ENCODE measurements at places on chromosomes 2 and 18.

DNA sequence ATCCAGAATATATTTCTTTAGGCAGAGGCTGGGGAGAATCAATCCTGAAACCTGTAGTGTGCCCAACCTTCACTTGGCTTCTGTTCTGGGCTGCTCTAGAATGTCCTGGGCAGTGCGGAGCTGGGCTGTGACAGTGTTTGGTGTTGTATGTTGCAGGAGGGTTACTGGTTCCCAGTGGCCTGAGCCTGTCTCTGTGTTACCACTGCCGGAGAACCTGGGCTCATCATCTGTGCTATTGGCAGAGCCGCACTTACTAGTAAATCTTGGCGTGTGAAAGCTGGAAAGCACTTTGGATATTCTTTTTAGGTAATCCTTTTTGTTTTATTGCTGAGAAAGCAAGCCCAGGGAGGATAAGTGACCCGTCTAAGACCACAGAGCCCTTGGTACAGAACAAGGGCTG lies 412.9 kb downstream of the SLC4A3 start:
- no peak for DNase-seq

DNA sequence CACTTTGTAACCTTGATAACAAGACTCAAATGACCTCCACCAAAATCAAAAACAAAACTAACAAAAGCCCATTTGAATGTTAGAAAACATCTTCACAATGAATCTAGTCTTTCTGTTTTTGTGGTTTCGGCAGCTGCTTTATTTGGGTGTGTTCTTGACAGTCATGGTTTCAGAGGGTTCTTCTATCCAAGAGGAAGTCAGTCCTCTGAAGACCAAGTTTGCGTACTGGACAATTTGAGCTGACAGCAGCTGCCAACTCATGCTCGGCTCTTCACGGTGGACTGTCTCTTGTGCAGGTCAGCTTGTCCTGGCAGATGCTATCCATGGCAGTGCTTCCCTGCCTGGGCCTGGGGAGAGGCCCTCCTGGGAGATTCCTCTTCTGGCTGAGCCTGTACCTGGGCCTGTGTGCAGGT lies 91.0 kb downstream of the TMEM17 start:
- no peak for DNase-seq

DNA sequence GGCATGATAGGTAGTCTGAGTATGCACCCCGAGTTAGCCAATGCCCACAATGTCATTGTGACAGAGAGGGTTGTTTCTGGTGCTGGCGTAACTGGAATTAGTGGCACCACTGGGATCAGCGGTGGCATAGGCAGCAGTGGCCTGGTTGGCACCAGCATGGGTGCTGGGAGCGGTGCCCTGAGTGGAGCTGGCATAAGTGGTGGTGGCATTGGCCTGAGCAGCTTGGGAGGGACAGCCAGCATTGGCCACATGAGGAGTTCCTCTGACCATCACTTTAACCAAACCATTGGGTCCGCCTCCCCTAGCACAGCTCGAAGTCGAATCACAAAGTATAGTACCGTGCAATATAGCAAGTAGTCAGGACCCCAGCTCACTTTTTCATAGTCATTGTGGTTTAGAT lies 21.6 kb upstream of the DSG4 start:
- no peak for DNase-seq

GRCh38 chr2:237553948-237554347 lies 12.4 kb upstream of the PRLH start:
- DNase-seq: no peak

GRCh38 chr18:10923551-10924070 lies 225.8 kb downstream of the PIEZO2 start:
- DNase-seq: no peak

- no peak for DNase-seq
Measured at GRCh38 chr2:15602393-15602792, 10.7 kb downstream of the DDX1 start.

DNA sequence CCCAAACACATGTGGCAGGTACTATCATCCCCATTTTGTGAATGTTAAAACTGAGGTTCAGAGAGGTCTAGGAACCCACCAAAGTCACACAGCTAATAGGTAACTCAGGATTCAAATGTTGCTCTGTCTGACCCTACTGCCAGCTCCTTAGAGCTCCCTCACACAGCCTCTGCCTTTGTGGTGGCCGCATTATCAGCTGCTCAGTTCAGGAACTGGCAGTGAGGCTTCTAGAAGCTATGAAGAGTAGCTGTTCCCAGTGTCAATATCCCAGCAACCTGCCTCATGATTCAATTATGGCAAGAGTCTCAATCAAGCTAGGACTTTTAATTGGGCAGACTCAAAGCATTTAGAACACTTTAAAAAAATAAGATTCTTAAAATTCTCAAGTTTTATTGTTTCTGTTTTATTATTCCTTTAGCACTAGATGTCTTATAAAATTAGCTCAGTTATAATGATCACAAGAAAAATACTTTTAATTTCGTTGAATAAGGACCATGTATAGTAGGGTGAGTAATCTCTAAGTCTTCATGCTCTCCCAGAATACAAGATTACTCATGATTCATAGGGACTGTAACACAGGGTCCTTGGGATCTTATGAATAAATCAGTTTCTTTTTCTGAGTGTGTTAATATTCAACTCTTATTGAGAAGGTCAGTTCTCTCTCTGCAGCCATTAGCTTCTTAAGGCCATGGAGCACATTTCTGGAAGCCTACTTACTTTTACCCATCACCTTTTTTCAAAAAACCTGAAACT lies 342.7 kb downstream of the RND3 start:
- DNase-seq: no peak

GRCh38 chr2:229254206-229254605 lies 16.9 kb downstream of the PID1 start:
- no peak for DNase-seq

DNA sequence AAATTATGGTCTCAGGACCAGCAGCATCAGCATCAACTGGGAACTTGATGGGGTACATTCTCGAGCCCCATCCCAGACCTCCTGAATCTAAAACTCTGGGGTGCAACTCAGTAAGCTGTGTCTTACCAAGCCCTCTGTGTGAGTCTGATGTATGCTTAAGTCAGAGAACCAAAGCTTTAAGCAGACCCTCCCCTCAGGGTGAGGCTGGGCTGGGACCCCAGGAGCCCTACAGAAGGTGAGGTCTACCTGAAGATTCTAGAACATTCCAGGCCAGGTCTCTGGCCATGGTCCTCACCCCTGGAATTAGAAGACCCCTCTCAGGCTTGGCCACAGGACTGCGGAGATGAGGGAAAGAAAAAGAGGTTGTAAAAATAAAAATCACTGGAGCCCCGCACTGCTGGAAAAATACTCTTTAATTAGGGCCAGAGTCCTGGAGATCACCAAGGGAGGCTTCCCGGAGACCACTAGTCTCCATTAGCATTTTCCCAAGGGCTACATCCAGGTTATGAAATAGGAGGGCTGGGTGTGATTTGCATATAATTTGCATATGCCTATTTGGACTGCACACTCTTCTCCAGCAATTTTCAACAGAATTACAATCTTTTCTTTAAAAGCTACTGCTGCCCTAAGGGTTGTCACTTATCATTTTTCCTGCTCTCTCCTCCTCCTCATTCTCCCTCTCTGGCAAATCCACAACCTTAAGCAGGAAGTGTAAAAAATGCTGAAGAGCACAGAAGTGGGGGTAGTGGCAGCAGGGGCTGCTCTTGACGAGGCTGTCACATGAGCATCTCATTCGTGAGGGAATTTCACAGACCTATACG lies 100.2 kb downstream of the ZBTB7C start:
- no peak for DNase-seq

- DNase-seq: no peak
Measured at GRCh38 chr2:203730076-203730729, 23.8 kb downstream of the CD28 start.

DNA sequence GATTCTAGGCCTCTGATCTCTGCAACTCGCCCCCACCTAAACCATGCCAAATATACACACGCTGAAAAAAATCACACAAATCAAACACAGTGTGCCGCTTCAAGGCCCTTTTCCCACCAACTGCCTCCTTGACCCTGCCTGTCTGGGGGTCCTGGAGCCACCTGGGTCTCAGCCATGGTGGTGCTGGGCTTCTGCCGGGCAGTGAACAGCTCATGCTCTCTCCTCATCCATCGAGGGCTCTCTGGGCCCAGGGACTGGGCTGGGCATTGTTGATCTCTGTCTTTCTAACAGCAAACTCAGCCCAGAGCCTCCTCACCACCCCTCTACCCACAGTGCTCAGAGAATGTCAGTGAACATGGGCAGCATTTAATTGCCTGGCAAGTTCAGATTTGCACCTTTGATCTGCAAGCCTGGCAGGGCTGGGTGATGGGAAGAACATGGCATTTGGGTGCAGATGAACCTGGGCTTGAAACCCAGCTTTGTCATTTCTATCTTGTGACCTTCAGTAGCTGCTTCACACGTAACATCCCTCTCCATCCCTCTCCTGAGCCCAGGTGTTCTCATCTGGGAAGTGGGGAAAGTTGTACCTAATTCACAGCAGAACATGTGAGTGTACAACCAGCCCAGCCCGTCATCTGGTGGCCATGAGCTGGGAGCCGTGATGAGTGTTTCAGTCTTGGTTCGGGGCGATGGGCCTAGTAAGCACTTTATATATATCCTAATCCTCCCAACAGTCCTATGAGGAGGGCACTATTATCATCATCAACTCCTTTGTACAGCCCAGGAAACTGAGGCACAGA lies 46.1 kb downstream of the SDC1 start:
- no peak for DNase-seq

DNA sequence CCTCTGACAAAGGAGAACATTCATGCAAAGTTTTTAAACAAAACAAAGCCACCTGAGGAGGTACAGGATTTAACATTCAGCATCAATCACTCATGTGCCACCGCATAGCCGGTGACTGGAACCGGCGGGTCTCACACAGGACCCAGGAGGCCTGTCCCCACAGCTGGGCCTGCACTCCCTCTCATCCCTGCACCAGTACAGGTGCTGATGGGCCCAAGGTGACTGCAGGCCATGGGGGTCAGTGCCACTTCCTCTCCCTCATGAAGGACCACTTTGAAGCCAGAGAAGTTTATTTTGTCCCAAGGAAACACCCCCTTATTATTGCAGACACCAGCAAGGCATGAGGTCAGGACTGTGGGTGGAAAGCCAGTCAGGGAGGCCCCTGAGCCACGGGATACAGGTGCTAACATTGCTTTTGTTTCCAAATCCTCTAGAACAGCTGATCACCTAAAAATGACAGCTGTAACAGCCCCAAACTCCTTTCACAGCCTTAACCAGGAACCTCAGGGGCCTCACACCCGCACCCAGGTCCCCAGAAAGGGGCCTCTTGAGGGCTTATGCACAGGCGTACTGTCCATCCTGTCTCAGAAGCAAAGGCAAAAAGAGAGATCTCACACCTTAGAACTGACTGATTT lies 14.0 kb downstream of the PARD6G start:
- no peak for DNase-seq

- no peak for DNase-seq
Measured at GRCh38 chr2:43326101-43326825, 99.9 kb upstream of the ZFP36L2 start.

GRCh38 chr2:238129166-238130010 lies 9.1 kb upstream of the KLHL30 start:
- DNase-seq: no peak

DNA sequence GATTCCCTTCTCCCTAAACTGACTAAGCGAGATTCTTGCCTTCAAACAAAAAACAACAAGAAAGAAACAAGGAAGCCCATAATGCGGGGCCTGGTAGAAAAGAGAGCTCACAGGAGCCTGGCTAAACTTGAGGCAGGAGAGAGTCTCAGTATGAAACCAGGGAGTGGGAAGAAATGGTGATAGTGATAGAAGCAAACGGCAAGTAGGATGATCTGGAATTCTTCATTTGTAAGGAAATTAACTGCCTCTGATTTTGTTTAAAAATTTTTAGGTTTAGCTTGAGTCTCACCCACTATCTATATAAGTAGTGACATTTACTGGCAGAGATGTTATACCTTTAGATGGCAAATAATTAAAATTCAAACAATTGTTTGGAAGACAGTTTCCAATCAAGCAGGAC lies 1356.5 kb upstream of the LRRTM1 start:
- DNase-seq: no peak

- DNase-seq: no peak
Measured at GRCh38 chr2:73279852-73280251, 4.4 kb downstream of the FBXO41 start.

DNA sequence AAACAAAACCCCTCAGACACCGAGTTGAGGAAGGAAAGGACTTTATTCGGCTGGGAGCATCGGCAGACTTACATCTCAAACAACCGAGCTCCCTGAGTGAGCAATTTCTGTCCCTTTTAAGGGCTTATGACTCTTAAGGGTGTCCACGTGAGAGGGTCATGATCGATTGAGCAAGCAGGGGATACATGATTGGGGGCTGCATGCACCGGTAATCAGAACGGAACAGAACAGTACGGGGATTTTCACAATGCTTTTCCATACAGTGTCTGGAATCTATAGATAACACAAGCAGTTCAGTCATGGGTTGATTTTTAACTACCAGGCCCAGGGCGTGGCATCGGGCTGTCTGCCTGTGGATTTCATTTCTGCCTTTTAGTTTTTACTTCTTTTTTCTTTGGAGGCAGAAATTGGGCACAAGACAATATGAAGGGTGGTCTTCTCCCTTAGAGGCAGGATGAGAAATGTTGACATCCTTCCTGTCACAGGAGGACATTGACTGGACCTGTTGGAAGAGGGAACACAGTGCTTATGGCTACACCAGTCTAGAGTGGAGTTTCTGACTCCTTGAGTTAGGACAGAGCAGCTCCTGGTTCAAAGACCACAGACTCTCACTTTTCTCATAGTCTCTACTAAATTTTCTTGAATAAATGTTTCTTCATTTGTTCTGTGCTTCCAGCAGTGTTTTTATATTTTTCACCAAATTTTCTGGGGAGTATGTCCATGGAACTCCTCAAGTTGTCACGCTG lies 35.8 kb downstream of the SPOPL start:
- DNase-seq: no peak

DNA sequence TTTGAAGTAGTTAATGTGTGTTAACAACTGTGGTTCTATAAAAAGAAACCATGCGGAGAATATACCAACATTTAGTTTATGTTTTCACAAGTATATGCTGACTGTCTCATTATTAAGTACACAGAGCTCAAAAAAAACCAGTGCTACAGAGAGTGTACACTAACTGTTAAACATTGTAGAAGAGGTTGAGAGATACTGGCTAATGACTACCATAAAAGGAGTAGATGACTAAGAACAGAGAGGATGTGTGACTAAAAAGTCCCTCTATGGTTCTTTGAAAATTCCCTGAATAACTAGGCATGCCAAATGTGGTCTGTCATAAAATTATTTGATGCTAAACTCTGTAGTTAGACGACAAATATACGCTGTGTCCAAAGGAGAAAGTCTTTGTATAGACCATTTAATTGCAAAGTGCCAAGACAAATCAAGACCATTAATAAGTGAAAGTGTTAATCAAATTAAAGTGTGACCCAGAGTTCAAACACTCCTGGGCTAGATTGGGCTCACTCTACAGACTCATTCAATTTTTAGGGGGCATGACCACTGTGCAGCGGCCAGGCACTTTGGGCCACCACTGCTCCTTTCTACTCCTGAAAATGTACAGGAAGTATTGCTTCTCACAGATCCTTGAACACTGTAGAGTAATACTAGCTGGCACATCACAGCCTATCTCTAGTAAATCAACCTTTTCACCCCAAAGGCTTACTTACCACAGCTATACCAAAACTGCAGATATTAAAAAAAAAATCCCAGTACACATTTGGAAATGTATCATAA lies 45.1 kb upstream of the SERTAD2 start:
- DNase-seq: no peak

GRCh38 chr2:23622966-23623675 lies 238.1 kb downstream of the KLHL29 start:
- no peak for DNase-seq

Measured in NCI-H1092 (cell line).